ENCODE measurements at places on chromosomes 12 and 14. TPM values are rescaled to one million over a fixed set of nuclear protein-coding genes. Genes with fewer than 3 reads are reported as not detected.

- H3K27ac ChIP-seq: no peak overlapping the region
- H3K36me3 ChIP-seq: peaks cover 83% of the 10 kb centered on the region
- DNase-seq: no peak
- peaks cover under 1% of the 10 kb centered on the region for H3K4me1 ChIP-seq
These were observed 19.4 kb downstream of the LPCAT3 start for GRCh38 chr12:6998715-6999451.

DNA sequence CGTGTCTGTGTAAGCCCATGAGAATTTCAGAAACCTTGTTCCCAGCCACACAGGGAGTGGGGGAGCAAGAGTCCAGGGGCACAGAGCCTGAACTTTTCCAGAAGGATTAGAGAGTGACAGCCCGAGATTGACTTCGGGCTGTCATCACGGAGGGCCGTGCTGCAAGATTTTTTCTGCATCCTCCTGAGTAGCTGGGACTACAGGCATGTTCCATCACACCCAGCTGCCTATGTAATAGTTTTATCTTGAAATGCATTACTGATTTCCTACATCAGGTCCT is 14.4 kb downstream of the EVL start:
- DNase-seq: no peak
- H3K4me1 ChIP-seq: peaks cover 99% of the 10 kb centered on the region
- H3K4me3 ChIP-seq: no peak overlapping the region
- peak overlapping the region; percentile 54 for H3K27ac ChIP-seq
- no peaks in the 10 kb centered on the region for H3K27me3 ChIP-seq

GRCh38 chr14:68449561-68450181 is 343.2 kb downstream of the ZFP36L1 start:
- no peak overlapping the region for H3K27ac ChIP-seq
- H3K4me1 ChIP-seq: no peaks in the 10 kb centered on the region
- no peaks in the 10 kb centered on the region for H3K36me3 ChIP-seq
- H3K4me3 ChIP-seq: no peak overlapping the region
- H3K27me3 ChIP-seq: no peaks in the 10 kb centered on the region

GRCh38 chr12:93664573-93665138 is 12.5 kb upstream of the CRADD start:
- no peak overlapping the region for H3K27ac ChIP-seq
- no peaks in the 10 kb centered on the region for H3K27me3 ChIP-seq
- no peaks in the 10 kb centered on the region for H3K36me3 ChIP-seq
- DNase-seq: no peak
- no peaks in the 10 kb centered on the region for H3K4me1 ChIP-seq

DNA sequence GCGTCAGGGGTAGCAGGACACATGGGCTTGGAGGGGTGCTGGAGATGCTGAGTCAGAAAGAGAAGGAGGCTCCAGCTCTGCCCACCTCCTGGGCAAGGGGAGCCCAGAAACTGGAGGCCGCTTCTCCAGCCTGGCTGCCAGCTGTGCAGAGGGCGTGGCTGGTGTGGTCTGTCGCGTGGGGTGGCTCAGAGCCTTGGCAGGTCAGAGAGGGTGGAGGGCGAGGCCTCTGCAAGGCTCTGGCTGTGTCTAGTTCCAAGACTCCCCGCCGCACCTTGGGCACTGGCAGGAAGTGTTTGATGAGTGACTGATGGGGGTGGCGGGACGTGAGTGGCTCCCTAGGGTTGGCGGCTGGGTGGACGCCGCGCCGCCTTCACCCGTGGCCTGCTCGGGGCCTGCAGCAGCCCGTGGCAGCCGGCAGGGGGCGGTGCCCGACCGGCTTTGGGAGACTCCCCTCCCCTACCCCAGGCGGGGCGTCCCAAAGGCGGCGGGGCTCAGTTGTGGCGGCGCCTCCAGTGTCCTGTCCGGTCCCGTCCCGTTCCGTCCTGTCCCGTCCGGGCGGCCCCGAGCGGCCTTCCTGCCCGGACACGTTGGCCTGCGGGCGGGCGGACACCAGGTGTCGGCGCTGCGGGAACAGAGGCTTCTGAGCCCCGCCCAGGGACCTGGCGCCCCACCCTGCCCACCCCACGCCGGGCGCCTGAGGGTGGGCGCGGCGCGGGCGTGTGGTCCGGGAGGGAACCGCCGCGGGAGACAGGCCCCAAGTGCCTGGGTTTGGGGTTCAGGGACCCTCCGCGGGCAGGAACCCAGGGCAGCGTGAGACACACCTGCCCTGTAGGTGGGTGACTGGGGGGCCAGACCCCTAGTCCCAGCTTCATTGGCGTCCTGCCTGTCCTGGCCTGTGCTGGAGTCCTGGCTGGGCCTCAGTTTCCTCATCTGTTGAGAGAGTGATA is 39.7 kb downstream of the KRT80 start:
- H3K4me3 ChIP-seq: peak overlapping the region; percentile 30
- peaks cover 6% of the 10 kb centered on the region for H3K27me3 ChIP-seq
- H3K36me3 ChIP-seq: no peaks in the 10 kb centered on the region
- peak; percentile 90 for DNase-seq

GRCh38 chr12:39764944-39765560 is 145.4 kb upstream of the ABCD2 start:
- H3K27me3 ChIP-seq: no peaks in the 10 kb centered on the region
- H3K36me3 ChIP-seq: no peaks in the 10 kb centered on the region
- H3K27ac ChIP-seq: no peak overlapping the region
- DNase-seq: no peak
- no peak overlapping the region for H3K4me3 ChIP-seq

DNA sequence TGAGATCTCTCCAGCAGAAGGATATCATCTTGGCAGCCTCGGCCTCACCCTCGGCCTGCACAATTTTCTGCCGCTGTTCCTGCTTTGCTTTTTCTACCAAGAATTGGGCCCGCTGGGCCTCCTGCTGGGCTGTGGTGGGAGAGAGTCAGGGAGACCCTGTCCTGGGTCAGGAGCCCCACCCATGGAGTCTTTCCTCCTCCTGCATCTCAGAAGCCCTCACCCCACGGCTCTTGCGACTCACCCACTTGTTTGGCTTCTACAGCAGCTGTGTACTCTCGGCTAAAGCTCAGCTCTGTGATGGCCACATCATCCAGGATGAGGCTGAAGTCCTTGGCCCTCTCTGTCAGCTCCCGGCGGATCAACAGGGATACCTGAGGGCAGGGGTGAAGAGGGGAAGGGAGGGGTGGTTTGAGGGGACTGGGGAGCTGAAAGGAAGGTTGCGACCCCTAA is 2.8 kb downstream of the PHB2 start:
- H3K4me3 ChIP-seq: no peak overlapping the region
- peaks cover 42% of the 10 kb centered on the region for H3K36me3 ChIP-seq
- no peaks in the 10 kb centered on the region for H3K27me3 ChIP-seq

DNA sequence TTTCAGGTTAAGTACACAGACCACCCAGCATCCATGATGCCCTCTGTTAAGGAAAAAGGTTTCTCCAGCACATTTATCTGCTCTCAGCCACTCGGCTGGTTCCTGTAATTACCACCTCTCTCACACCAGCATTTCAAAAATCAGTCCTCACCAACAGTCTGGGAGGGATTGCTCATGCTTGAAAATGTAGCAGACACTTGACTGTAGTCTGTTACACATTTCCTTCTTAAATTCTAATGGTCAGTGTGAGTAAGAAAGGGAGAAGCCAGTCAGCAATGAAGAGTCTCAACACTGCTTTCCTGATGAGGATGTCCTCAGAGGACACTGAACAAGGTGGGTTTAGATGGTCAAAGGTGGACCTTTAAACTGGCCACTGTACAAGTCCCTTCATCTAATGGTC is 6.0 kb downstream of the ZBTB39 start:
- H3K4me1 ChIP-seq: peaks cover 89% of the 10 kb centered on the region
- no peaks in the 10 kb centered on the region for H3K27me3 ChIP-seq
- H3K4me3 ChIP-seq: no peak overlapping the region

DNA sequence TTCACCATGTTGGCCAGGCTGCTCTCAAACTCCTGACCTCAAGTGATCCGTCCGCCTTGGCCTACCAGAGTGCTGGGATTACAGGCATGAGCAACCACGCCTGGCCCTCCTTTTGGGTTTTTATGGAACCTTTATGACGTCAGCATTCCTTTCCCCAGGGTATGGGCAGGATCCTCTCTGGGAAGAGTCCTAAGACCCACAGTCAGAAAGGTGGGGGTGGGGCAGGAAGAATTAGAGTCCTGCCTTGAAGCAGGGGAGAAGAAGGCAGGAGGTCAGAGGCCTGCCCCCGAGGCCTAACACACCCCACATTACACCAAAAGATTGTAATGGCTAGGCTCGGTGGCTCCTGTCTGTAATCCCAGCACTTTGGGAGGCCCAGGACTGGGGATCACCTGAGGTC is 30.8 kb upstream of the CDK17 start:
- no peaks in the 10 kb centered on the region for H3K27me3 ChIP-seq
- DNase-seq: no peak
- H3K36me3 ChIP-seq: no peaks in the 10 kb centered on the region
- H3K4me1 ChIP-seq: peaks cover 9% of the 10 kb centered on the region
- H3K27ac ChIP-seq: no peak overlapping the region

DNA sequence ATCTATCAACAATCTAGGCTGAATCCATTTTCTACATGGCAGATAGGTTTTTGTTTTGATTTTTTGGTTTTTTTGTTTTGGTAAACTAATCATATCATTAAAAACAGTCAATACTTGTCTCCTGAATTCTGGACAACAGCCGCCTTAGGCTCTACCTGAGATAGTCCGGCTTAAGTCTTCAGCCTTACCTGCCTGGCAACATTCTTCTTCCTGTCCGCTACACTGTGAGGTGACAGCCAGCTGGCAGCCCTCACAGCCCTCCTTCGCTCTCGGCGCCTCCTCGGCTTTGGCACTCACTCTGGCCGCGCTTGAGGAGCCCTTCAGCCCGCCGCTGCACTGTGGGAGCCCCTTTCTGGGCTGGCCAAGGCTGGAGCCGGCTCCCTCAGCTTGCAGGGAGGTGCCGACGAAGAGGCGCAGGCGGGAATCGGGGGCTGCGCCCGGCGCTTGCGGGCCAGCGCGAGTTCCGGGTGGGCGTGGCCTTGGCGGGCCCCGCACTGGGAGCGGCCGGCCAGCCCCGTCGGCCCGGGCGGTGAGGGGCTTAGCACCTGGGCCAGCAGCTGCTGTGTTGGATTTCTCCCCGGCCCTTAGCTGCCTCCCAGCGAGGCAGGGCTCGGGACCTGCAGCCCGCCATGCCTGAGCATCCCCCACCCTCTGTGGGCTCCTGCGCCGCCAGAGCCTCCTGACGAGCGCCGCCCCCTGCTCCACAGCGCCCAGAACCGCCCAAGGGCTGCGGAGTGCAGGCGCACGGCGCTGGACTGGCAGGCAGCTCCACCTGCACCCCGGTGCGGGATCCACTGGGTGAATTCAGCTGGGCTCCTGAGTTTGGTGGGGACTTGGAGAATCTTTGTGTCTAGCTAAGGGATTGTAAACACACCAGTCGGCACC is 49.0 kb downstream of the MDGA2 start:
- no peak overlapping the region for H3K4me3 ChIP-seq
- H3K27ac ChIP-seq: no peak overlapping the region
- DNase-seq: no peak
- H3K27me3 ChIP-seq: no peaks in the 10 kb centered on the region

DNA sequence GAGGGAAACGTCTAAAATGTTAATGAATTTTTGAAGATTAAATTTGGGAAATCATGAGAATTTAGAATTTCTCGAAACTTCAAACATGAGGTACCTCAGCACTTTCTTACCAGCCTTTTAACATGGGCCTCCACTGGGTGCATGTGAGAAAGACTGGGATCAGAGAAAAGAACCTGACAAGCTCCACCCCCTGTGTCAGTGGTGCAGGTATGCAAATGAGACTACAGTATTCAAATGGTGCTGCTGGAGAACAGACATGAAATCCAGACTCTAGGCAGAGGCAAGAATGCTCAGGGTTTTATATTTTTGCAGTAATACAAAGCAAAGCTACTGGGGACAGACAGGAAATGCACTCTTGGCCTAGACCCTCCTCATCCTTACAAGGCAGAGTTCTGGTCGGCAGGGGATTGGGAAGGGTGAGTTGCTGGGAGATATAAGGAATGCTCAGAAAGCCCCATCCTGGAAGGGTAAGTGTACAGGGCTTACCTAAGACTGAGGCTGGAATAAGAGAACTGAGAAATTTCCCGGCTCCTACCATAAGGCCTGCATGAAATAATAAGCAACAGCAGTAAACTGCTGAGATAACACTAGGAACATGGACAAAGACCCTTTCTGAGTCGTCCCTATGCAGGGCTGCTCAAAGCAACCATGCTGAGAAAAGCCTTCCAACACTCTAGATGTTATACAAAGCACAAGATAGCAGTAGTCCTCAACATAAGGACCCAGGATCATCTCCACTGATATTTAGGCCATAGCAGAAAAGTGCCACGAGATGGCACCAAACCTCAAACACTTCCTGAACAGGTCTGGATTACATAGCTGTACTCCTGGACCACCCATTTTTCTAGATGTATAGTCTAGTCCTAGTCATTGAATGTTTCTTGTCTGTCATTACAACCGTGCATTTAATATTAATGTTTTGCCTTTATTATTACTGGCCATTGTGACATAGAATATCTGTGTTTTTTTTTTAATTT is 260.8 kb downstream of the RASSF9 start:
- H3K27me3 ChIP-seq: no peaks in the 10 kb centered on the region
- no peaks in the 10 kb centered on the region for H3K4me1 ChIP-seq
- no peaks in the 10 kb centered on the region for H3K36me3 ChIP-seq

- no peaks in the 10 kb centered on the region for H3K27me3 ChIP-seq
- DNase-seq: no peak
- peak overlapping the region; percentile 61 for H3K27ac ChIP-seq
- peaks cover 4% of the 10 kb centered on the region for H3K36me3 ChIP-seq
- H3K4me3 ChIP-seq: no peak overlapping the region
These were observed 728 bp upstream of the STON2 start for GRCh38 chr14:81400852-81401251.

- H3K27me3 ChIP-seq: no peaks in the 10 kb centered on the region
- H3K36me3 ChIP-seq: no peaks in the 10 kb centered on the region
- H3K27ac ChIP-seq: no peak overlapping the region
- DNase-seq: no peak
These were observed 141.3 kb downstream of the PTPRR start for GRCh38 chr12:70779250-70779649.

GRCh38 chr12:129145381-129145780 is 292.1 kb downstream of the GLT1D1 start:
- no peak overlapping the region for H3K27ac ChIP-seq
- DNase-seq: no peak
- H3K4me3 ChIP-seq: no peak overlapping the region
- H3K4me1 ChIP-seq: no peaks in the 10 kb centered on the region
- H3K36me3 ChIP-seq: no peaks in the 10 kb centered on the region

- no peak overlapping the region for H3K4me3 ChIP-seq
- no peak overlapping the region for H3K27ac ChIP-seq
- no peak for DNase-seq
- no peaks in the 10 kb centered on the region for H3K4me1 ChIP-seq
These were observed 173.6 kb downstream of the TTC8 start for GRCh38 chr14:88998027-88998426.

- no peaks in the 10 kb centered on the region for H3K4me1 ChIP-seq
- no peak overlapping the region for H3K27ac ChIP-seq
- no peak overlapping the region for H3K4me3 ChIP-seq
- no peaks in the 10 kb centered on the region for H3K36me3 ChIP-seq
These were observed 38.2 kb downstream of the CACNA2D4 start for GRCh38 chr12:1880153-1880845.

Gene PLEKHH1
- total RNA-seq: 3.2 TPM

Gene C12orf60
- 1.4 TPM for total RNA-seq

Gene GNG2
- total RNA-seq: 121 TPM

Gene RDH5
- total RNA-seq: 15.5 TPM

Gene SLC25A29
- 35.5 TPM for total RNA-seq

Gene LRIG3
- total RNA-seq: 23.7 TPM

Gene KRT2
- not detected for total RNA-seq

All from spleen (tissue), 13 donors.